ENCODE measurements at places on chromosomes 3 and 15. TPM values are rescaled to one million over a fixed set of nuclear protein-coding genes. Genes with fewer than 3 reads are reported as not detected.

Gene LYZL4
- not detected for total RNA-seq

Gene CCDC33
- 4.1 TPM for total RNA-seq

Gene DPPA2
- total RNA-seq, result not detected

Gene IP6K1
- total RNA-seq, result 28.6 TPM

Gene SEMA3B
- 0.59 TPM for total RNA-seq

Gene ZNF80
- total RNA-seq, result not detected

Gene SGO1
- total RNA-seq, result 16.5 TPM

Gene TSEN2
- 17.7 TPM for total RNA-seq

Gene CPLX3
- total RNA-seq, result not detected

Gene IL17RD
- total RNA-seq, result 0.05 TPM

Gene CHL1
- total RNA-seq, result 1.9 TPM

Gene TMEM212
- not detected for total RNA-seq

Gene ADAMTS17
- 0.15 TPM for total RNA-seq

Gene SIDT1
- 26.8 TPM for total RNA-seq

Gene TLE3
- total RNA-seq, result 65.5 TPM
